ENCODE measurements at places on chromosomes 6 and 20.

GRCh38 chr6:135985471-135985870, 134.0 kb downstream of the PDE7B start:
- peak; percentile 76 for DNase-seq

- DNase-seq, result no peak
Observed at GRCh38 chr20:53954723-53955658, 115.4 kb downstream of the BCAS1 start.

DNA sequence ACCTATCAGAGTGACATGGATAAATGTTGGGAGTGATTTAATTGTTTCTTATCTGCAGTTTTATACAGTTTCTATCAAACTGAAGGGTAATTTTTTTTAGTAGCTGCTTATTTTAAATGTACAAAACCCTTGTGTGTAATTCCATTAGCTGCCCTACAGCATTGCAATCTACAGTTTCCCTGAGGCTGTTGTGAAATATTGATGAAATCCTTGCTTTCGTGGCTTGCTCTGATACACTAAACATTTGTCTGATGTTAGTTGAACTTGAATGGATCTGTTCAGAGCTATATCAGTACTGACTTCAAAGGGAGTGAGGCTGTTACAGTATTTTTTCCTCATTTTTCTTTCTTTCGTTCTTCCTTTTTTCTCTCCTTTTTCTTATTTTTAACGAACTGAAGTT, 255.4 kb downstream of the TSHZ2 start:
- DNase-seq, result peak; percentile 38

GRCh38 chr6:157128235-157128775, 195.0 kb downstream of the TMEM242 start:
- DNase-seq, result no peak

- DNase-seq, result no peak
Observed at GRCh38 chr20:50048420-50049166, 64.4 kb downstream of the UBE2V1 start.

DNA sequence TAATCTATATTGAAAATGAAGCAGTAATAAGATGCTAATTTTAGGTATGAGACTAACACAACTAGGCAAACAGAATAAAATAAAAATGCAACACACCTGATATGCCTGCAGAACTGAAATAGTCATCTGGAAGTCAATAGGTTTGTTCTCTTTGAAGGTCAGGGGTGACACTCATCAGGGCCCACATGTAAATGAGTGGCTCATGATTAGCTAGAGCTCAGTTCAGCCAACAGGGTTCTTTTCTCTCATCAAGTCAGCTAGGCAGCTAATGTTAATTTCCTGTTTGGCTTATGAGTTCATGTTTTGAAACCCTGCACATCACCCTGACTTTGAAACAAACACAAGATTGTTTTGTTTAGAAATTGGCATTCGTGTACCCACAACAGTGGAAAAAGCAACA, 23.8 kb downstream of the SMLR1 start:
- no peak for DNase-seq

DNA sequence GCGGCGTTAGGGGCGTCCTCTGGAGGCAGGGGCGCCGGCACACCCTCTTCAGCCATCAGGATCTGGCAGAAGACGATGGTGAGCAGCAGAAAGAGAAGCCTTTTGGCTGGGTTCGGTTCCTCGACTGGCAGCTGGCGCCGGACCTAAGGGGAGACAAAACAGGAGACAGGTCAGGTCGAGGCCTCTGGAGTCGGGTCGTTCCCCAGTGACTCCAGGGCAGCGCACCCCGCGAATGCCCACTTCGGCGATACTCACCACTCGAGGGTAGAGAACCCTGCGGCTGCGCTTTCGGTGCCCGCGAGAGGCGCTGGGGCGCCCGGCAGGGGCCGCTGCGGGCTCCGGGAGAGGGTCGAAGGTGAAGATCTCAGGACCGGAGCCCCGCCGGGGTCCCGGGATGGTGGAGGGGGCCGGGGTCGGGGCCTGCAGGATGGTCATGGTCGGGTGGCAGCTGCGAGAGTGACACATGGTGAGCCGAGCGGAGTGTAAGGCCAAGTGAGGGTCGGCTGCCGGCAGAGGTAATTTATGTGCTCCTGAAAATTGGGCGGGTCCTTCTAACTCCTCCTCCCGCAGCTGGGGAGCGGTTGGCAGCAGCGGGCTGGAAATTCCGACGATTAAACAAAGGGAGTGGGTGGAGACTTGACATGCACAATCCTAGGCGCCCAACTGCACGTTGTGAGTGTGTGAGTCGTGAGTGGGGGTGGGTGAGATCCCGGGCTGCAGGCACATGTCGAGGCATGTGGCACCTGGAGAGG, at the start of gene IER3:
TSS of gene IER3 (minus strand) at position 494 of the 752 bp plus-strand sequence. CDS start at position 465, 29 bp downstream.
- DNase-seq, result peak; percentile 93

GRCh38 chr6:32183483-32184083, 470 bp downstream of the AGER start:
- no peak for DNase-seq

GRCh38 chr6:56807326-56807988, 147.4 kb upstream of the BEND6 start:
- peak; percentile 67 for DNase-seq

DNA sequence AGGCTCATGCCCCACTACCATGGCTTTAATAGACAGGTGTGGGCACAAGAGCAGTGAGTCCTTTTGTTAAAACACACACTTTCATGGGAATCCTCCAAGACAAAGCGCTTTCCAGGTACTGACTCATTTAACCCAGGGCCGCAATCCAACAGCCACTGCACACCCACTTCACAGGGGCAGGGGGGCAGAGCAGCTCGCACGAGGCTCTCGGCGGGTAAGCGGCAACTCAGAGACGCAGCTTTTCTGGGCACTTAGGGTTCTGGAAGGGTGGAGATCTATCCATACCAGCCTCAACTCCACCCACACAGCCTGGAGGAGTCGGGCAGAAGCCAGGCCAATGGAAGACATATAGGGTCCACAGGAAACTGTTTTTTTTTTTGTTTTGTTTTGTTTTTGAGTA, 28.6 kb downstream of the PSMG4 start:
- DNase-seq, result no peak

GRCh38 chr6:133262804-133263203, 21.6 kb downstream of the EYA4 start:
- DNase-seq, result no peak

DNA sequence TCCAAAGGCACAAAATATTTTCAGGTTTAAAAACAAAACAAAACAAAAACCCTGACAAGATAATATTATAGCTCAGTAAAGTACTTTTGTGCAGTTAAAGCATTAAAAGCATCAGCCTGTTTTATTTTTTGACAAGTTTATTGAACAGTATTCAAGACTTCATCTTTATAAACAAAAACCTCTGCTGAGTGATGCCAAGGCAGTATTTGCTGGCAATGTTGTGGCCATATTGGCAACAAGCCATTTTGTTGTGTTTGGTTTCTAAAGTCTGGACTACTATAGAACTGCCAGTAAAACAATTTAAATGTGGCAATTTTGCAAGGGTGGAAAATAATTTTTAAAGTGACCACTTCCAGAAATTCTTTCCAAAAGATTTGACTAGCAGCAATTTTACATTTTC, 15.9 kb downstream of the CPNE1 start:
- DNase-seq, result no peak

GRCh38 chr6:36947570-36948351, 6.8 kb upstream of the PI16 start:
- no peak for DNase-seq

DNA sequence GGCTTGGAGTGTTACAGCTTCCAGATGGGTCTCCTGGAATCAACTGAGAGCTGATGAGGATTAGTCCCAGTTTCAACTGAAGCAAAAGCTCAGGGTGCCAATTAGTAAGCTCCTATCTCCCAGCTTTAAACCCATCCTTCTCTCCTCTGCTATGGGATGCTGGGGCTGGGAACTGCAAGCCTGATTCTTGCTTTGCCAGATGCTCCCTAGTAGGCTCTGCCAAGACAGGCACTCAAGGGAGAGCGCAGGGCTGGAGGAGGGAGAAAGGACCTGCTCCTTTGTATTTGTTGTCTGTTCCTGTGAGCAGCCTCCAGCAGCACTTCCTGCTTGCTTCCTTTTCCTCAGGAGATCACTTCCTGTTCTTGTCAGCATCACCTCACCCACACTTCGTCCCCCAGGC, 309.7 kb downstream of the KIF16B start:
- DNase-seq, result no peak

DNA sequence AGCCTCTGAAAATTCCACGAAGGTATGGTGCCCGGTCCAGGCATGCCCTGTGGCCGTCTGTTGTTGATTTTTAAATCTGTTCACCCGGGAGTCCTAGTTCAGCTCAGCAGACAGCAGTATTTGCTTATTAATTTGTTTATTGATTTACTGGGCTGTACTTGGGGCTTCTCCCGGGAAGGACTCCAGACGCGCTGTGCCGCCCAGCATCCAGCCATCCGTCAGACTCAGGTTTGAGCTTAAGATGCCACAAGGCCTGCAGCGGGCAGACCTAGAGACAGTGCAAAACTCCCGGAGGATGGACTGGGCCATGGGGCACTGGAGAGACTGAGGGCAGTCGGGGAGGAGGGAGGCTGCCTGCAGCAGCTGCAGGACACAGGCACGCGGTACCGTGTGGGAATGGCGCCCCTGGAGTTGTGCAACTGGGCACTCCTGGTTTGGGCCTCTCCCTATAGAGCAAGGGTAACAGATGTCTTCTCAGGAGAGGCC, 17.3 kb upstream of the CCDC167 start:
- DNase-seq, result no peak

GRCh38 chr6:53916804-53917463, 122.1 kb downstream of the LRRC1 start:
- DNase-seq, result no peak

DNA sequence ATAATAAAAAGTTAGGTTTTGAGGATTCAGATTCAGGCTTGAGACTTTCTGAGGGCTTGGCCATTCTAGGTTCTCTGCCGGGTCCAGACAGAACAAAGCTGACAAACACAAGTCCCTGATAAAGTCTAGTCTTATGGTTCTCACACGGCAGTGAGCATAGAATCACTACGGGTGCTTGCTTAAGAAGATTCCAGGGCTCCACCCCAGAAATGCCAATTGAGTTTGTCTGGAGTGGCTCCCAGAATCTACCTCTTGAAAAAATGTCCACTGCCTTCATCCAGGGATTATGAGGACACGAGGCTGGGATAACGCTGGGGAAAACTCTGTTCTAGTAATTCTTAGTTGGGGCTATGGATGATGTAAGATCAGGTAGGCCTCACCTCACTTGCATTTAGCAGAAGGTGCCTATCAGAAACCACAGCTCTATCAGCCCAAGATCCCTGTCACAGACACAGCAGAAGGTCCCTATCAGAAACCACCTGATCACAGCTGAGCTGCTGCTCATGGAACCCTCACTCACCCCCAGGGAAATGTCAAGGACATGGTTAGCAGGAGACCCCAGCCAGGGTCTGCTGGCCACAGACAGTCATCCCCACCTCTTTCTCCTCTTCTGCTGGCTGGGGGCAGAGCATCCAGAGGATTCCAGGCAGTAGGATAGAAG, 52.3 kb downstream of the RAB44 start:
- DNase-seq, result no peak

GRCh38 chr20:51710361-51710894, 57.8 kb downstream of the ATP9A start:
- no peak for DNase-seq

- peak; percentile 30 for DNase-seq
Observed at GRCh38 chr6:110491644-110492317, 15.4 kb upstream of the SLC22A16 start.

DNA sequence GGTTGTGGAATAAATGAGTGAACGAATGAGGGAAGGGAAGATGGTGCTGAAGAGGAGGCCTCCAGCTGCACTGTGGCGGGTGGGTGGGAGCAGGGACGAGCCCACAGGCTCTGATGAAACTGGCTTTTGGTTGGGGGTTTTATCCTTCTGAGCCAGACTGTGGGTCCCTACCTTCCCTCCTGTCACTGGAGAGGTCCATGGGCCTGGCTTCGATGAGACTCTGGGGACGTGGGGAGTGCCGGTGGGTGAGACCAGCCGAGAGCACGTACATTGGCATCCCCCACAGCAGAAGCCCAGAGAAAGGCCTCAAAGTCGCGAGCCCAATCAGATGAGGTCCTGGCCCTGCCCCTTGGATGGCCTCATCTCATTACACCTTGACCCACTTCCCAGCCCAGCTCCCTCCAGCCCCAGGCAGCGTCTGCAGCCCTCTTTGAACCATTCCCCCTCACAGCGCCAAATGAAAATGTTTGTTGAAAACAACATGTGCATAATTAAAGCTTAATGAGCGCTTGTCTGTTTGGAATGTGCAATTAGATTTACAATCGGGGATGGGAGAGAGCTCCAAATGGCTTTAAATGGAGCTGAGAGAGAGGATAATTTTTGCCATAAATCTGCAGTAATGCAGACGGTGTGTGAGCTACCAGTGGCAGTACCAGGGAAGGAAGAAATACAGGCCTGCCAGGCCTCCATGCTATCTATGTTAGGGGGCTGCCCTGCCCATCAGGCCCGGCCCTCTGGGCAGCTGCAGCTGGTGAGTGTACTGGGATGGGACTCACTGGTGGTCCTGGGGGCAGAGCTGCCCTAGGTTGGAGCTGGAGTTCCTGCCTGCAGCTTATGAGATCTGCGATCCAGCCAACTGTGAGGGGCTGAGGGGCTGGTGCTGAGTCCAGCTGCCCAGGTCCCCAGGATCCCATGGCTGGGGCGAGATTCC, 47.2 kb downstream of the TOX2 start:
- peak; percentile 49 for DNase-seq

- peak; percentile 26 for DNase-seq
Observed at GRCh38 chr6:92777146-92777740, 642.1 kb downstream of the EPHA7 start.

DNA sequence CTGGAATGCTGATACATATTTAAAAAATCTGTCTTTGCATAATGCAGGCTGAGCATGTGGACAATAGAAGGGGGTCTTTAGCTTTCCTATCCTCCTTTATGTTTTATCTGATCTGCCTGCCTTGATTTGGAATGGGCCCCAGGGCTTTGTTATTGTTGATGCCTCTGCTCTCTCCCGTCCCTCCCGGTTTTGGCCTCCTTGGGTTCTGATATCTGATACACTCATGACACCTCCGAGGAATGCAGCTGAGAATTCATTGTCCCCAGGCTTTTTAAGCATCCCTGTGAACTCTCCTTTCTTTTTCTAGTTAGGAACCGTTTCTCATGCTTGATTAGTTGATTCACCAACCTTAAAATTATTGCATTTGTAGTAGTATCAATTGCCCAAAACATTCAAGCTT, 185.5 kb upstream of the RALGAPA2 start:
- DNase-seq, result no peak

DNA sequence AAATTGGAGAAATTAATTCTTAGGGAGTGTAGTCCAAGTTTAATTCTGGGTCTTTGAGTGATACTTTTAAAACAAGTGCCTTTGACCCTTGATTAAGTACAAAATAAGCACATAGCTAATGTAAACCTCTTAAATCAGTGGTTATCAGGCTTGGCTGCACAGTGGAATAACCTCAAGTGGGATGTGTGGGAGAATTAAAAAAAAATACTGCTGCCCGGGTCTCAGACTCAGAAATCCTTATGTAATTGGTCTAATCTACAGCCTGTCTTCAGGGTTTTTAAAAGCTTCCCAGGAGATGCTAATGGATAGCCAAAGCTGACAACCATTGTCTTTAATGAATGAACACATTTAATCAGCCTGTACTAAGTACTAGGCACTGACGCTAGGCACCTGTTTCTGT, 28.5 kb upstream of the TMEM14A start:
- DNase-seq, result no peak

GRCh38 chr6:131231891-131232290, 96.6 kb downstream of the AKAP7 start:
- DNase-seq, result no peak

Measured in fibroblast of skin of right quadriceps (primary cell).